Activated T-helper 2 cell treated with anti-CD3 and anti-CD28 coated beads, Interferon-gamma antibody, Interleukin-2, Interleukin-4, amounts not matched to agents 10 μg/mL and 5 μg/mL and 100 μg/mL, durations not matched to agents 14 hours and 24 hours and 36 hours (primary cell): ENCODE measurements at places on chromosomes 12 and 14. TPM values are rescaled to one million over a fixed set of nuclear protein-coding genes. Genes with fewer than 3 reads are reported as not detected.

The ACOT6 gene
- not detected in 2 replicates for total RNA-seq

DNA sequence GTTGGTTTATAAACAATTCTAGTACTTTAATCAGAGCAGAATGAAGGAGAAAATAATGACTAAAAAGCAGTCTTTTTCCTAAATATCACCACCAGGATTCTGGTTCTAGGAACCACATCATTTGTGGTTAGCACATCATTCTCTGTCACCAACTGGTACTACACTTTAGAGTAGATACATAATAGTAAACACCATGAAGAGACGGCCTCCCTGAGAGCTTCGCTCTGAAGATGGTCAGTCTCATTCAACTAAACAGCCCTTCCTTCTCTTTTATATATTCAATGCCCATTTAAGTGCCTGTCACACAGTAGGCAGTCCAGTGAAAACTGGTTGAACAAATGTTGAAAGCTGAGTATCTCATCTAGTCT lies 10.9 kb downstream of the SLC38A2 start:
- H3K4me1 ChIP-seq: peaks cover 49% of the 10 kb centered on the region
- H3K27ac ChIP-seq: peak overlapping the region; percentile 36
- H3K36me3 ChIP-seq: peaks cover 81% of the 10 kb centered on the region
- DNase-seq: no peak

DNA sequence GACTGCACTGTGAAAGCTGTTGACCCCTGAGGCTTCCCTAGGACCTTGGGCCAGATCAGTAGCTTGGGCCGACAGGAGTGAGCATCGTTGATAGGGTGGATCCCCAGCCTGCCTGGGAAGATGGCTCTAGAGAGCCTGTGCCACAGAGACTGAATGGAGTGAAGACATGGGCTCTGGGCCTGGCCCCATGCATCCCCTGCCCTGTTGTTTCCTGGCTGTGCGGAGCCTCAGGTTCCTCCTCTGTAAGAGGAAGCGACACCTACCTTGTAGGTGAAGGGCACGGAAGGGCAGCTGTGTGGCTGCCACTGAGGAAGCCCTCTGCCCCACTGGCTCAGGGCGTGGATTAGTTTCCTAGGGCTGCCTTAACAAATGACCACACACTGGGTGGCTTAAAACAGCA lies 23.9 kb downstream of the PLEKHG3 start:
- H3K36me3 ChIP-seq: no peaks in the 10 kb centered on the region
- DNase-seq: no peak
- H3K27ac ChIP-seq: no peak overlapping the region
- H3K4me1 ChIP-seq: peaks cover 30% of the 10 kb centered on the region

DNA sequence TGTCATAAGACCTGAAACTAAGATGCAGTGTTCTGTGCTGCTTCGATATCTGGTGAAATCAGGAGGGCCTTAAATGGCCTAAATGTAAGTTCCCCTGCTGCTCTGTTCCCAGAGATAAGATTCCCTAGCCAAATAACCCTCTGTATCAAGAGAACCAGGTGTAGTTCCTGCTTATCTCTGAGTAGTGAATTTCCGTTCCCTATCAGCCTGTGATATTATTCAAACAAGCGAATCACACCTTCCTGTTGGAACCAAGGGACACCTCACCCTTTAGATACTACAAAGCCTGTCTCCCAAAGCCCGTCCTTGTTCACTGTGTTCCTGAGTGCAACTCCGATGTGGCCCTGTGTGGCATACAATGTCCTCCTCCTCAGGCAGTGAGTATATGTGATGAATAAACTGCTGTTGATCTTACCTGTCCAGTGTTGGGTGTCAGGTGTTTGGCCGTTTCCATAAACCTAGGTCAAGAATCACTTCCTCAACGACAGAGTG lies 52.2 kb upstream of the COCH start:
- no peak for DNase-seq
- H3K4me1 ChIP-seq: no peaks in the 10 kb centered on the region
- no peaks in the 10 kb centered on the region for H3K36me3 ChIP-seq
- H3K4me3 ChIP-seq: no peak overlapping the region
